ENCODE measurements at places on chromosomes 7 and 10.

- no peak for DNase-seq
Measured at GRCh38 chr10:117133273-117134055, 4.6 kb downstream of the VAX1 start.

DNA sequence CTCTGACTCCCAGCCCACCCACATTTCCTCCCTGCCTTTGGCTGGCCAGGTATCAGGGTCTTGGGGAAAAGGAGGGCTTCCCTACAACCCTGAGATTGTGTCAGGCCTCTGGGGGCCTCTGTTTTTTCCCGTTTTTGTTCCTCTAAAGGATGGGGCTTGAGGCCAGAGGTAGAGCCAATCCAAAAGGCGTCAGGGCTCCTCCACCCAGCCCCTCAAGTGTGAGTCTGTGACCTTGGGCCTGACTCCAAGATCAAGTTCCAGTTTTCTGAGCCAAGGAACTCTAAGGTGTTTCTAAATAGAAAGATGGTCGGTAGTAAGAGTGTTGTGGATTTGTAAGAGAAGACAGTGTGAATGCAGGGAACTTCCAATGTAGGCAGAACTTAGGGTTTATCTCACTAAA lies 6.6 kb downstream of the EEPD1 start:
- DNase-seq = no peak

DNA sequence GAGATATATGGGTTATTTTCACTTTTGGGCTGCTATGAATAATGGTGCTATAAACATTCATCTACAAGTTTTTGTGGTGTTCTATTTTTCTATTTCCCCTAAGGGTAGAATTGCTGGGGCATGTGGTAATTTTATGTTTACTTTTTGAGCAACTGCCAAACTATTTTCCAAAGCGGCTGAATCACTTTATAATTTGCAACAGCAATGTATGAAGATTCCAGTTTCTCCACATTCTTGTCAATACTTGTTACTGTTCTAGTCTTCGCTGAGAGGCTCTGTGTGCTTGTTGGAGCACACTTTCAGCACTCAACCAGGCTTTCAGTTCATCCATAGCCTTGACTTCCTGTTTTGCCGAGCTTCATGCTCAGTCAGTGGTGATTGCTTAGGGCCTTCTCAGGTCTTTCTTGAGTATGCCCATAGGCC lies 39.0 kb downstream of the ADK start:
- peak; percentile 94 for DNase-seq

GRCh38 chr10:69973678-69974077 lies 79.0 kb upstream of the MACROH2A2 start:
- DNase-seq = no peak

DNA sequence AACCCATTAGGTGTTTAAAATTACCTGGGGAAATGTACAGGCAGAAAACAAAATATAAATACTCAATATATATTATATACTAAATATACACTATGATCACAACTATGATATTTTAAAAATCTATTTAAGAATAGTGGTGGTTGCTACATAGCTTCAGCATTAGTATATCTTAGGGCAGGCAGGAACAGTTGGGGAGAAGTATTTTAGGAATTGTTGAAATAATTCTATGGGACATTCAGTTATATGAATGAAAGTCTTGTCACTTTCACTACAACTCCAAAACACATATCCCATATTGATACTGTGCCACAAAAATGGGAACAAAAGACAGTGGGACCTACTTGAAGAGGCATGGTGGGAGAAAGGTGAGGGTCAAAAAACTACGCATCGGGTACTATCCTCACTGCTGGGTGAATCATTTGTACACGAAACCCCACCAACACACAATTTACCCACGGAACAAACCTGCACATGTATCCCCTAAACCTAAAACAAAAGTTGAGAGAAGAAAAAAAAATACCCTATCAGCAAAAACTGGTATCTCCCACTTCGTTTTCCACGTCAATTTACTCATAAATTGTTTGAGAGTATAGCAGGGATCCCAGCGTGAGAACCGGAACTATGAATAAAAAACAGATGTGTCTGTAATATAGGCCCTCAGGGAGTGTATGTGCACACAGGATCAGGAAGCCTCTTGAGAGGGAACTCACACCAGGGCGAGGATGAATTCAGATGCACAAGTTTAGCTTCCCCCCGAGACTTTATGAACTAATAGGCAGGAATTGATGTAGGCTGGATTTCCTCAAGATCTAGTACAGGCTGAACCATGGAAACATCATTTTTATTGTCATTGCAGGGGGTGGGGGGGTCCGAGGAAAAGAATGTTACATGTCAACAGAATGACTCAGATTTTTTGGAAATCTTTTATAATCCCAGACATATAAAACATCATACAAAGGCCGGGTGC lies 16.2 kb downstream of the SLC16A12 start:
- DNase-seq = no peak

- no peak for DNase-seq
Measured at GRCh38 chr10:119041326-119041725, 11.8 kb downstream of the NANOS1 start.

GRCh38 chr7:17528636-17529035 lies 230.2 kb downstream of the AHR start:
- no peak for DNase-seq

GRCh38 chr10:95845411-95845810 lies 62.4 kb upstream of the CC2D2B start:
- DNase-seq = no peak
